ENCODE measurements at places on chromosomes 2 and 18.
A peak's percentile ranks its signal among the peaks of the same experiment; 100 is the strongest.

GRCh38 chr2:150374492-150374891, 113.0 kb downstream of the RND3 start:
- DNase-seq: no peak

DNA sequence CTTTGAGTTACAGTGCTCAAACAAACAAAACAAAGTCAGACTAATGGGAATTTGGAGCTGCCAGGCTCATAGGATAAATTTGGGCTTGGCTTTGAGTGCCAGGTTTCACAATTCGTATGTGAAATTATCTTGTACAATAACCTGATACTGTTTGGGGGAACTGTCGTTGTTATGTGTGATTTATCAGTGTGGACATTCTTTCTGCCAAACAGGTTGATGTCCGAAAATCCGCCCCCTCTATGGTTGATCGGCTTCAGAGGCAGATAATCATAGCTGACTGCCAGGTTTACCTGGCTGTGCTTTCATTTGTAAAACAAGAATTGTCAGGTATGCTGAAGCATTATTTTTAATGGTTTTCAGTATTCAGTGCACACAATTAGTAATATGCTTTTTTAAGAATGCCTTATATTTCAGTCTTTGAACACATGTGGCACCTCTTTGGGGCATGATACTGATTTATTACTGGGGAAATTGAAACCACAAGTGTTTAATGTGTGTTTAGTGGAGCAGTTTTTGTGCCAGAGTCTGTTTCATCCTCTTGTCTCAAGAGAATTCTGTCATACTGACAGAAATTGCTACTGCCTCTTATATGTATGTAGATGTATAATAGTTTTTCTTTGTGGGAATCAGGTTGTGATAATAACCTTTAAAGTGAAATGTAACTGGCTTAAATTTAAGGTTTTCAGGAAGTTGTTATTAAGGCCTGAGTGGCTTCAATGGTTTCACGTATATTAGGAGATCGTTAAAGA, 54.6 kb downstream of the TTC39C start:
- peak; percentile 63 for DNase-seq

- no peak for DNase-seq
These were observed 17.3 kb downstream of the CHCHD5 start for GRCh38 chr2:112601754-112602153.

DNA sequence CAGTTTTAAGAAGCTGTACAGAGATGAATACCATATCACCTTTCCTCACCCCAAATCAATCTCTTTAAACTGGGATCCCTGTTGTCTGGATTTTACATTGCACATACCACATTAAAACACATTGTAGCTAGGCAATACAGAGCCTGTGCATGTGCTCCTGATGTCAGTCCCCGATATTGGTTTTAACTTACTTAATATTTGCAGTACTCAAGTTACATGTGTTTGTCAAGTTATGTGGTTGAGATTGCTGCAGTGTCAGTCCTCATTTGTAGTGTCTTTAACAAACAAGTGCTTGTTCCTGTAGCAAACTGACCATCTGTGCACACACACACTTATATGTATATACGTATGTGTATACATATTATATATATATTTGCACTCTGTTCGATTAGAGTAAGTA, 10.4 kb upstream of the UBE2E3 start:
- DNase-seq: no peak

- peak; percentile 59 for DNase-seq
These were observed 58.3 kb downstream of the DOCK10 start for GRCh38 chr2:224983712-224984554.
